ENCODE measurements at places on chromosomes 4 and X.

GRCh38 chr4:38166082-38166481 is 205.9 kb downstream of the PTTG2 start:
- H3K27ac ChIP-seq: no peak overlapping the region
- H3K27me3 ChIP-seq: no peaks in the 10 kb centered on the region
- peaks cover 2% of the 10 kb centered on the region for H3K4me1 ChIP-seq
- DNase-seq: peak; percentile 59
- no peaks in the 10 kb centered on the region for H3K36me3 ChIP-seq

GRCh38 chr4:3665360-3665891 is 100.8 kb upstream of the ADRA2C start:
- no peaks in the 10 kb centered on the region for H3K27me3 ChIP-seq
- no peaks in the 10 kb centered on the region for H3K4me1 ChIP-seq
- no peak for DNase-seq
- H3K4me3 ChIP-seq: no peak overlapping the region
- no peak overlapping the region for H3K27ac ChIP-seq

DNA sequence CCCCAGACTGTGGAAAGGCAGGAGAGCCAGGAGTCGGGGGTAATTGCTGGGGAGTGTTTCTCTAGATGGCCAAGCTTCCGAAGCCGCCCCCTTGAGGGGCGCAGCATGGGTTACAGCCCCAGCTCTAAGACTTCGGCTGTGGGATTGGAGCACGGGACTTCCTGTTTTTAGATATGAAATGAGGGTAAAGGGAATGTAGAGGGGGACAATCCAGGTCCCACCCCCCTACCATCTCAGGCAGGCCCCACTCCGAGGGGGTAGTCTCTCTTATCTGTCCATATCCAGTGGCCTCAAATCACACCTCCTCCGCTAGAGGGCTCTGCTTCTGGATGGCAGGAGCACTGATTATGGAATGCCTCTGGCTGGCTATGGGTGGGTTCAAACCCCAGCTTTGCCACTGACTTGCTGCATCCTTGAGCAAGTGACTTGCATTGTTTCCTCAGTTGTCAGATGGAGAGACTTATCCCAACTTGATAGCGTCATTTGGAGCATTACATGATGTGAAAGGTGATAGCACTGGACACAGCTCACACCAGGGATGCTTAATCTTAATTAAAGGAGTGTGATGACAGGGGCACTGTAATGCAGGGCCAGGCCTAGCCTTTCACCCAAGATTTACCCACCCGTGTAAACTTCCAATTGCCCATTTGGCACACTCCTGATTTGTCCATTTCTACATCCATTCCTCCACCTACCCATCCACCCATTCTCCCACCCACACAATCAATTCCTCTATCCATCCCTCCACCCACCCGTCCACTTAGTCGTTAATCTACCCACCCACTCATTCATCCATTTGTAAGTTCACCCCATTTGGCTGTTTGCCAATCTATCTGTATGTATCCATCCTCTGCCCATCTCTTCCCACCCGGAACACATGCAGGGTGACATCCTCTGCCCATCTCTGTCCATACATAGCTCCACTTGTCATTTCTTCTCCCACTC is 848 bp upstream of the KCND1 start:
- no peaks in the 10 kb centered on the region for H3K4me1 ChIP-seq
- no peak overlapping the region for H3K27ac ChIP-seq
- peak overlapping the region; percentile 25 for H3K4me3 ChIP-seq
- no peaks in the 10 kb centered on the region for H3K27me3 ChIP-seq
- DNase-seq: peak; percentile 74
- H3K36me3 ChIP-seq: no peaks in the 10 kb centered on the region

GRCh38 chr4:107725281-107725859 is 5.3 kb upstream of the PAPSS1 start:
- H3K4me3 ChIP-seq: no peak overlapping the region
- no peaks in the 10 kb centered on the region for H3K27me3 ChIP-seq
- H3K4me1 ChIP-seq: peaks cover under 1% of the 10 kb centered on the region
- DNase-seq: no peak

DNA sequence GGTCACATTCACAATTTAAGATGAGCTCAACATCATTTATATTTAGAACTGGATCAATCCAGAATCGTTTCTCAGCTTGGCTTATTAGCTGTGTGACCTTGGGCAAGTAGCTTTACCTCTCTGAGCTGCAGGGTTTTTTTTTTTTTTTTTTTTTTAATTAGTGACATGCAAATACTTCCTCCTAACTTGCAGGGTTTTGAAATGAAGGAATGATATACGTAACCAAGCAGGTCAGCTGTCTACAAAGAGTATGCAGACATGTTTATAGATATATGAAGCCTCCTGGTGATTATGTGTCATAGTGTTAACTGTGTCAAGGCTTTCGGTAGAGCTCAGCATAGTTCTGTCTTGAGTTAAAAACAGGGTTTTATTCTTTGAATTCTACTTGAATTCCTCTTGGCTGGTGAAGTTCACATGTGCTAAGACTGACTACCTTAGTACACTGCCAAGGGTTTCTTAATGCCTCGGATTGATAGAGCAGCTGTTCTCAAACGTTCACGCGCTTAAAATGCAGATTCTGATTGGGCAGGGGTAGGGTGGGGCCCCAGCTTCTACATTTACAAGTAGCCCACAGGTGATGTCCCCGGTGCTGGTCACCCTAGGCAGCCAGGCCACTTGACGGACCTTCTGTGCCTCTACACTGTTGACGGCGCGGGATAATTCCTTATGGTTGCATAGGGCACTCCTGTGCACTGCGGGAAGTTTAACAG is 654 bp upstream of the STS start:
- H3K4me1 ChIP-seq: no peaks in the 10 kb centered on the region
- H3K27ac ChIP-seq: no peak overlapping the region
- H3K4me3 ChIP-seq: peak overlapping the region; percentile 58
- H3K27me3 ChIP-seq: no peaks in the 10 kb centered on the region

All from mesendoderm (in vitro differentiated cells).